ENCODE measurements at places on chromosomes 4 and X. TPM values are rescaled to one million over a fixed set of nuclear protein-coding genes. Genes with fewer than 3 reads are reported as not detected.

The ADAMTS3 gene
- not detected for total RNA-seq

The PDZD4 gene
- total RNA-seq = 0.47 TPM

The NLGN4X gene
- not detected for total RNA-seq

The WDR1 gene
- 128 TPM for total RNA-seq

The CLDN22 gene
- not detected for total RNA-seq

The FAM133A gene
- total RNA-seq = not detected

The KLF8 gene
- total RNA-seq = 2.0 TPM

The TBCK gene
- total RNA-seq = 38.0 TPM

The NPNT gene
- total RNA-seq = 13.2 TPM

The PAGE1 gene
- not detected for total RNA-seq

The HTRA3 gene
- total RNA-seq = 49.3 TPM

The TEX13C gene
- not detected for total RNA-seq

The FAM149A gene
- 0.45 TPM for total RNA-seq

The MAGEA4 gene
- total RNA-seq = not detected

DNA sequence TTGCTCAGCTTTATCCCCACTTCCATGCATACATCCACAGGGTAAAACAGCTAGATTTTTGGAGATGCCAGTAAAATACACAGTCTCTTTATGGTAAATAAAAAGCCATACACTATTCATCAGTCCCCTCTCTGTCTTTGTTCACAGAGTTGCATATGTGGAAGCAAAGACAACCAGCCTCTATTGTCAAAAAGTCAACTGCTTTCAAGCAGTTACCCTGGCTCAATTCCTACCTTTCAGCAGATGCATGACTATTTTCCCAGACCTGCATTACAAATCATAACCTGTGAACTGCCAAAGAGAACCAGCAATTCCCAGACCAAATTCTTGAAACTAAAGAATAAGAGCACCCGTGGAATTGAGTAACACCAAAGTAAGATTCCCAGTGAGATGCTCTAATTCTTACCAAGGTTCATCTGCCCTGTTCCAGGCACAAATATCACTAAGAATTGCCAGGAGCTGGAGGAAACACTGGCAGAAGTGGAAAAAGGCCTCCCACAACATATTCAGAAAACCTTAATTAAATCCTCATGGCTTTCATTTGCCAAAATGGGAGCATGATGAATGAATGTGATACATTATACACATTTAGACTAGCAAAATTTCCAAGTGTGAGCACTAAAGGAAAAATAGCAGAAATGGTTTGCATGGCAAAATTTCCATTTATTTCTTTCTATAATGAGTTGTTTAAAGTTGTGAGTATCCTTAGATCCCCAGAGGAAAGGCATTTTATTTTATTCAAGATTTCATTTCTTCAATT, 391.2 kb upstream of the ADGRL3 start:
- no peak for DNase-seq

GRCh38 chr4:1419708-1420107, 13.5 kb upstream of the NKX1-1 start:
- no peak for DNase-seq

GRCh38 chr4:113397114-113397701, 347.8 kb downstream of the ANK2 start:
- DNase-seq = peak; percentile 77

- DNase-seq = peak; percentile 81
Measured at GRCh38 chr4:101348995-101349800, 1.9 kb upstream of the PPP3CA start.

- DNase-seq = no peak
Measured at GRCh38 chrX:150409486-150409885, 46.4 kb downstream of the MAMLD1 start.

- DNase-seq = no peak
Measured at GRCh38 chrX:150450519-150451177, 87.5 kb downstream of the MAMLD1 start.

- peak; percentile 62 for DNase-seq
Measured at GRCh38 chr4:87007528-87008446, 73.0 kb downstream of the AFF1 start.

DNA sequence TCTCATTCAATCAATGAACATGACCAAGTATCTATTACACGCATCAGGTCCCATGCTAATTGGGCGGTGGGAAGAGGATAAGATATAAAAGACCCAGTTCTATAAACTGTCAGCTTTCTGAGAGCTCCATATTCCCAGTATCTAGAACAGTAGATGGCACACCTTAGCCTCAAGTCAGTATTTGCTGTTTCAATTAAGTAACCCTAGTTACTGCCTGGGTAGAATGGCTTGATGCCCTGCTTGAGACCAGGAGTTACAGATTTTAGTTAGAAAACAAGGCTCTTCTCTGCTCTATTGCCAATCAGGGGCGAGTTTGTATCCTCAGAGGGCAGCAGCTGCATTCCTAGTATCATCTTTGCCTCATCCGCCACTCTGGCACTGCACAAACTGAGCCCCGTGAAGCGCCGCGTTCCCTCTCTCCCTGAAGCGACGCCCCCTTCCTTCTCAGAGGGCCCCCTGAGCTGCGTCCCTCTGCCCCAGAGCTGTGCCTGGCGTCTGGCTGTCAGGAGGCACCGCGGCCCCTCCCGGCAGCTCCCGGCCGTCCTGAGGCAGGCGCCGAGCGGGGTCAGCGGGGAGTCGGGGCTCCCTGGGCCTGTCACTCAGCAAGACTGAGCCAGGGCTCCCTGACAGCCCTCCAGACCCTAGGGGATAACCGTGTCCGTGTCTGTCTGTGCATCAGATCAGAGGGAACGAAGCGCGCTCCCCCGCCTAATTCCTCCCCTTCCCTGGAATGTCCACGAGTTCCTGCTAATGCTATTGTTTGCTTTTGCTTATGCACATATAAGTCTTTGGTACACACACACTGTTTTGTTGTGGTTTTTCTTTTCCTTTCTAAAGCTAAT, 212.4 kb upstream of the TTC29 start:
- peak; percentile 56 for DNase-seq

All from myocyte (in vitro differentiated cells).